Fibroblast of lung (primary cell): ENCODE measurements at places on chromosomes 16 and 17. TPM values are rescaled to one million over a fixed set of nuclear protein-coding genes. Genes with fewer than 3 reads are reported as not detected.

The C1QL1 gene
- total RNA-seq, result 1.3 and 1.8 TPM in 2 replicates

The PPP1R1B gene
- total RNA-seq, result under 0.01 and 0.26 TPM in 2 replicates

The TSNAXIP1 gene
- total RNA-seq, result 1.2 and 1.5 TPM in 2 replicates

The ADGRG3 gene
- total RNA-seq, result not detected in 2 replicates

The CACNG3 gene
- total RNA-seq, result not detected in 2 replicates

The TMIGD1 gene
- not detected in 2 replicates for total RNA-seq

The SLC16A11 gene
- total RNA-seq, result under 0.01 and 0.17 TPM in 2 replicates

The GALR2 gene
- total RNA-seq, result not detected in 2 replicates

The MPV17L gene
- 0.66 and 0.77 TPM in 2 replicates for total RNA-seq

The LHX1 gene
- total RNA-seq, result not detected in 2 replicates

The SAMD14 gene
- 2.1 and 2.3 TPM in 2 replicates for total RNA-seq

The CA4 gene
- total RNA-seq, result under 0.01 TPM in 1 of 2 replicates, not detected in the other

The ZPBP2 gene
- total RNA-seq, result not detected in 2 replicates

The ADAD2 gene
- not detected in 2 replicates for total RNA-seq

The COG8 gene
- total RNA-seq, result 29.2 and 31.1 TPM in 2 replicates

The LGALS9B gene
- total RNA-seq, result not detected in 2 replicates

The HOXB8 gene
- 0.33 and 0.51 TPM in 2 replicates for total RNA-seq

The ITGAD gene
- total RNA-seq, result not detected in 2 replicates

The EME1 gene
- total RNA-seq, result 0.51 and 2.3 TPM in 2 replicates

The HSF4 gene
- total RNA-seq, result 25.8 and 31.3 TPM in 2 replicates

The MYH13 gene
- not detected in 2 replicates for total RNA-seq

The GGA3 gene
- 8.0 and 13.0 TPM in 2 replicates for total RNA-seq

The DOC2A gene
- total RNA-seq, result 0.26 and 0.33 TPM in 2 replicates

The SLC12A3 gene
- total RNA-seq, result not detected in 2 replicates

The AOC3 gene
- total RNA-seq, result 0.17 and 0.26 TPM in 2 replicates
